GM19239 (cell line): ENCODE measurements at places on chromosomes 3 and 15.

GRCh38 chr3:156291272-156292123 is 171.1 kb downstream of the KCNAB1 start:
- no peak for DNase-seq

DNA sequence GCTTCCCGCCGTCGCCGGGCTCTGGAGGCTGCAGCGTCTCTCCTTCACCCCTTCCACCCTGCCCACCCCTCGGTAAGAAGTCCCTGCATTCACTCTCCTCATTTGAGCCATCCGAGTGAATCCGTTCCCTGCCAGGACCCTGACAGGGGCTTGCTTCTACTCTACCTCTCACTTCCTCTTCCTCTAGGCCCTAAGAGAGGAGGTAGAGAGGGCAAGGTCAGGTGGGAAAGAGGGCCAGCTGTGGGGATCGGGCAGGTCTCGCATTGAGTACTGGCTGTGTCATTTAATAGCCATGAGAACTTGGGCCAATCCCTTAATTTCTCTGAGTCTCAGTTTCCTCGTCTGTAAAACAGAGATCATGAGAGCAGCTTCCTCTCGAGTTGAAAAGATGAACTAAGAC is 283.6 kb downstream of the UACA start:
- no peak for DNase-seq

DNA sequence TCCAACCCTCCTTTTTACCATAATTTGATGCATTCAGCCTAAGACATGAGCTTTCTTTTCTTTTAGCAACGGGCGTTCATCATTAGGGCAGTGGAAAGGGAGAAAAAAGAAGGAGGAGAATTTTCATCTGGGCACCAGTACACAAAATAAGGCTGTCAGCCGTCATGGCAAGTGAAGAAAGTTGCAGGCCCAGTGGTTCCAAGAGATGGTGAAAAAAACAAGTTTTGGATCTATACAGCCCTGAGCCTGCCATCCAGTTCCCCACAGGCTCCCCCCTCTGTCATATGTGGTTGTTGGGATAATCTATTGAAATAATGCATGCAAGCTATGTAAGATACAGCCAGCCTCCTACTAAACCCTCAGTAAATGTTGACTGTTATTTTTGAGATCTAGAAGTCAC is 500.6 kb upstream of the PROK2 start:
- DNase-seq: no peak

DNA sequence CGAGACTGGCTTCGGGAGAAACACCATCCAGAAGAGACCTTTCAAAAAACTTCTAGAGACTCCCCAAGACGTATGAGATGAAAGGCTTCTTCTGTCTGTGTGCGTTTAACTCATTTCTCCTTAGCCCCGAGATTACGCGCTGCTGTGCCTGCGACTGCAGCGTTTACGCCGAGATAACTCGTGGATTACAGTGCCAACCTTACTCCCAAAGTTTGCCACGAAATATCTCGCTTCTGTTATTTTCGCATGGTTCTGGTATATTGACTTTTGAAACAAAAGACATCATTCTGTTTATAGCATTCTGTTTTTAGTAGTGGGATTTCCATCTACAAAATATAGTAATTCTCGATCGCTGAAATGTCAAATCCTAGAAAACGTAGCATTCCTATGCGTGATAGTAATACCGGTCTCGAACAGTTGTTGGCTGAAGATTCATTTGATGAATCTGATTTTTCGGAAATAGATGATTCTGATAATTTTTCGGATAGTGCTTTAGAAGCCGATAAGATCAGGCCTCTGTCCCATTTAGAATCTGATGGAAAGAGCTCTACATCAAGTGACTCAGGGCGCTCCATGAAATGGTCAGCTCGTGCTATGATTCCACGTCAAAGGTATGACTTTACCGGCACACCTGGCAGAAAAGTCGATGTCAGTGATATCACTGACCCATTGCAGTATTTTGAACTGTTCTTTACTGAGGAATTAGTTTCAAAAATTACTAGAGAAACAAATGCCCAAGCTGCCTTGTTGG is 467 bp downstream of the PGBD4 start:
- no peak for DNase-seq

- no peak for DNase-seq
Observed at GRCh38 chr15:99729920-99730319, 3.3 kb downstream of the LYSMD4 start.

GRCh38 chr15:78651007-78651406 is 10.0 kb upstream of the CHRNB4 start:
- no peak for DNase-seq

DNA sequence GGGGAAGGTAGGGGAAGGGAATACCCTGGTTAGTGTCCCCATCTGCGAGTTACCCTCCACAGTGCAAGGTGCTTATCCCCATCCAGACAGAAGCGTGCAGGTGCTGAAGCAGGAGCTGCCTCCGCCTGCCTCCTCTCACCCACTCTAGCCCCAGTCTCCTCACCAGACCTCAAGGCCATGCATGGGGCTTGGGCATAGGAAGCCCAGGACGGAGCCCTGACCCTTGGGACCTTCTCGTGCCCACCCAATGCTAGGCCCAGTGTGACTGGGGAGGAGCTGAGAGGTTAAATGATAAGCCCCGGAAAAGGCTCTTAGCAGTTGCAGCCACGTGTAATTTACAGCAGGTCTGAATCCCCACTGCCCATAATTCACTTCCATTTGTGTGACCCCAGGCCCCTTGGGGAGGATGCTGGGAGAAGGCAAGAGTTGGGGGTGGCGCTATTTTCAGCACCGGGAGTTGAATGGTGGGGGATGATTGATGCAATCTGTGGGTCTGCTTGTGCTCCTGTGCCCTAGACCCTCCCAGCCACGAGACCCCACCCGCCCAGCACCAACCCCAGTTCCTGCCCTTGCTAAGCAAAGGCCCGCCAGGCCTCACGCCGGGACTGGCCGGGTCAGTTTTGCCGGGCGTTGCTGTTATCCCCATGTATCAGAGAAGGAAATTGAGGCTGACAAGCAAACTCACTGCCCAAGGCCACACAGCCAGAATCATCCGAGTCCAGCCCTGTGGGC is 14.5 kb upstream of the PLXND1 start:
- DNase-seq: no peak

DNA sequence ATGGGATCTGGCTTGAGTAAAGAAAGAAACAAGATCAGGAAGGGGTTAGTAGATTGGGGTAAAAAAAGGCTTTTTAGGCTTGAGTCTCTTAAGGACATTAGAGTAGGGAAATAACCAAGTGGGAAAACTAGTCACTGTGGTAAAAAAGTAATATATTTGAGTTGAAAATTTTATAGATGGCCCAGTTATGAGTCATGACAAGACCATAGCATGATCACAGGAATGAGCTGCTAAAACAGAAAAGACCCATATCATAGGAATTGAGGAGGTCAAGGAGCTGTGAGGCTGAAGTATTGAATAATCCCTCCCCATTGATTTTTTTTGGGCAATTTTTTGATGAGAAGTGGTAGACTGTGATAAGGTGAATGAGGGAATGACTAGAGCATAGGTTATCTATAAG is 69.2 kb upstream of the TBC1D5 start:
- DNase-seq: no peak

DNA sequence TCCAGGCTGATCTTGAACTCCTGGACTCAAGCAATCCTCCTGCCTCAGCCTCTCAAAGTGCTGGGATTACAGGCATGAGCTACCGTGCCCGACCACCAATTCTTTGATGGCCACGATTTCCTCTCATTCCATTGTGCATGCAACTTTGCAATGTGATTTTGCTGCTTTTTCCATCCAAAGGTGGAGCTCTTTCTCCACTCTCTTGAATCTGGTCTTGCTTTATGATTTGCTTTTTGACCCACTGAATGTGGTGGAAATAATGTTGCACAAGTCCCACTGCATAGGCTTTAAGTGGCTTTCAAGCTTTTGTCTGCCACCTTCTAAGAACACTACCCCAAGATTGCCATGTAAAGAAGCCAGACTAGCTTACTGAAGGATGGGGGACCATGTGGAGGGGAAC is 10.6 kb downstream of the RPS27L start:
- DNase-seq: no peak

- no peak for DNase-seq
Observed at GRCh38 chr15:56038015-56038414, 44.6 kb upstream of the NEDD4 start.

DNA sequence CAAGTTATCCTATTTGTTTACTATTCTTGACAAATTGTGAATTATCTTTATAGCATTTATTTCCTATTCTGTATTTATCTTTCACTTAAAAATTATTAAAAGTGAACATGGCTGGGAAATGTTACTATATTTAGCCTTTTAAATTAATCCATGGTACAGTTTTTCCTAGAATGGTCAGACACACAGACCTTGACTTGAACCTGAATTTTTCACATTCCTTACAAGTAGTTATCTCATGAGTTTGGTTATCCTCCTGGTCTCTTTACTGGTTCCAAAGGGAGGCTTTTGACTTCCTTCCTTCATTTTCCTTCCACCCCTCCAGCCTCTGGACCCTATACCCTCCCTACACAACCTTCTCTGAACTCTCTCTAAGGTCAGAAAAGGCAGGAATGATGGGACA is 280.6 kb downstream of the SATB1 start:
- no peak for DNase-seq

DNA sequence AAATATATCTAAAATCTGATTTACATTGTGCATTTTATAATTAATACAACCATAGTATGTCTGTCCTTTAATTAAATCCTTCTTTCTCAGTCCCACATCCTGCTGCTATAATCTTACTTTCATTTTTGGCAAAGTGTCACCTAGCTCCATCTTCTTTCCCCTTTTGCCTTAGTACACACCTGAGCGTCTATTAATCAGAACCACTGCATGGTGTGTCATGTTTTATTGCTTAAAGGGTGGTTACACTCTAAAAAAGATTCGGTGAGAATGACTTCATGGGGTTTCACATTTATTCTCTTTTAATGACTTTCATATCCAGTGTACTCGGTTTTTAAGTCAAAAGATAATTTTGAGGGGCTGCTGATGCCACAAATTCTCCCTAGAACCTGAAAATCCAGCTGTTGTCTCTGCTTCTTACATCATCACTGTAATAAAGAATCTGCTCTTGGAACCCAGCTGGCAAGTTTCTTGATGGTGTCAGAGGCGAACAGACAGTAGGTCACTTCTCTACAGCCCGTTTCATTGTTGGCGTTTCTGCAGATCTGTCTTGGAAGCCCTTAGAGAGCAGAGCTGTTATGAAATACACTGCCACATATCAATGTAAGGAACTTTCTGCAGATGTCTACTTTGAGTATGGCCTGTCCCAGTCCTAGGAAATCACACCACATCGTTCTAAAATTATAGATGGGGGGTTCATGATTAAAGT is 99.7 kb downstream of the TIGIT start:
- DNase-seq: no peak

- no peak for DNase-seq
Observed at GRCh38 chr3:15822281-15822680, 24.5 kb upstream of the ANKRD28 start.

- no peak for DNase-seq
Observed at GRCh38 chr3:63762180-63762579, 56.9 kb upstream of the C3orf49 start.

DNA sequence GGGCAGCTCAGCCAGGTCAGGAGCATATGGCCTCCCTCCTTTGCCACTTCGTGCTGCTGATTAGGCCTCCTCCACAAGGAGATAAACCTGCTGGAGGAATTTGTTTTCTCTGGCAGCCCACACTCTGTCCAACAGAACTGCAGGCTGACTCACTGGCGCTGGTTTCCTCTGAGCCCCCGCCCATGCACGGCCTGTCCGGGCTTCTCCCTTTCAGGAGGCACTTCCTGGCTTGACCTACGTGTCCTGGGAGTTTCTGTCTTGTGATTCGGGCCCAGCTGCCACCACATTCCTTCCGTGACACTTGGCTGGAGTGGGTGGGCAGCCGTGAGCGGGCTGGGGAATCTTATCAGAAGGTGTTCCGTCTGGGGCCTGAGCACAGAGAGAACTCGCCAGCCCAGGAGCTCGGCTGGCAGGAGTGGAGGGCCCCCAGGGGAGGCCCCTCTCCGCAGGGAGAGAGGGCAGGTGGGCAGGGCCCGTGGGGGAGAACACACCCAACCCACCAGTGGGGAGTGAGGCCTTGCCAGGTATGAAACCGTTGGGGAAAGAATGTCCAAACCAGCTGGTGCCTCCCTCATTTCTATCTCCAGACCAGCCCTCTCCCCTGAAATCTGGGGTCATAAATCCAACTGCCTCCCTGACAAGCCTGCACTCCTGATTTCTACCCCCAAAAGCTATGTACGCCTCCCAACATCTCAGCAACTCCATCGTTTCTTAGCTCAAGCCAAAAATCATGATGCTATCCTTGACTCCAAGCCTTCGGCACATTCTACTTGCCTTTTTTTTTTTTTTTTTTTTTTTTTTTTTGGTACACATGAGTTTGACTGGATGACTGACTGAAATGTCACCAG is 110.6 kb upstream of the MEF2A start:
- no peak for DNase-seq

DNA sequence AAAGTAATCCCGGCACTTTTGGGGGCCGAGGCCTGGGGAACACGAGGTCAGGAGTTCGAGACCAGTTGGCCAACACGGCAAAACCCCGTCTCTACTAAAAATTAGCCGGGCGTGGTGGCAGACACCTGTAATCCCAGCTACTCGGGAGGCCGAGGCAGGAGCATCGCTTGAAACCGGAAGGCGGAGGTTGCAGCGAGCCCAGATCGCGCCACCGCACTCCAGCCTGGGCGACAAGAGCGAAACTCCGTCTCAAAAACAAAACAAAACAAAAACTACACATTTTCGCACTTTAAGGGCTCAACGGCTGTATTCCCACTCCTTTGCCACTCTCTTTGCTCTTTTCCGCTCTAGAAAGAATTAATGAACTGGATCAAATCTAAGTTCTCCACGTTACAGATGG is 763 bp upstream of the TRNT1 start:
- peak; percentile 4 for DNase-seq

DNA sequence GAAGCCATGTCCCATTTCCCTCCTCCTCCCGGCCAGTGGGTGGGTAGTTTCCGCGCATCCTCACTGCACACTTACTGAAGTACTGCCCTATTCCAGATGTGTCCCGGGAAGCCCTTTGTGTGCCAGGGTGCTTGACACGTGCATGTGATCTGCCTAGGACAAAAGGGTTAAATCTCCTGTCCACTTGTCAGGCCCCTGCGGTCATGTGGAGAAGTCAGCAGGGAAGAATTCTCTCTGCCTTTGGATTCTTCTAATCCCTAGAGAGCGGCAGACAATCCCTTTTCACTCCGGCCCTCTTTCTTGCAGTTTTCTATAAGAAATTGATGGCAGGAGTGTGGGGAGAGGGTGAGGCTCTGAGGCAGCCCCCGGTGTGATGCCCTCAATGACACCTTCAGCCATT is 19.8 kb downstream of the ST8SIA2 start:
- no peak for DNase-seq

- no peak for DNase-seq
Observed at GRCh38 chr15:70906842-70907241, 14.2 kb downstream of the LRRC49 start.

- no peak for DNase-seq
Observed at GRCh38 chr3:108959017-108959416, 5.3 kb upstream of the GUCA1C start.

DNA sequence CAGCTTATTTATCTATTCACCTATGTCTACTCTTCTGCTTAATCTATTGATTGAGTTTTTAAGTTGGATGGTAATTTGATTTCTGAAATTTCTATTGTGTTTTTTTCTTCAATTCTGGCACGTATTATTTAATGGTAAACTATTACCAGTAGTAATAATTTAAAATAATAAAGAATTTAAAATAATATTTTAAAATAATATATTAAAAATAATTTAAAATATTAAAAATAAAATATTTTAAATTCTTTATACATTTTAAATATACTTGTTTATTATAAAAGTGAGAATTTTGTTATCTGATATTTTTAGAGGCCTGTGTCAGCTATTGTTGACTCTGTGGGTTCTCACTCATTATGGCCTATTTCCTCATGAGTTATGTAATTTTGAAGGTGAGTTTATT is 100.7 kb upstream of the SPATA16 start:
- DNase-seq: no peak
